Kasumi-1 (cell line): ENCODE measurements at places on chromosomes 6 and 20.

GRCh38 chr6:33313709-33314514, at the start of gene TAPBP:
TAPBP (minus strand) TSS chr6:33314078; CDS start chr6:33314041, 37 bp downstream.
- peak; percentile 61 for DNase-seq

DNA sequence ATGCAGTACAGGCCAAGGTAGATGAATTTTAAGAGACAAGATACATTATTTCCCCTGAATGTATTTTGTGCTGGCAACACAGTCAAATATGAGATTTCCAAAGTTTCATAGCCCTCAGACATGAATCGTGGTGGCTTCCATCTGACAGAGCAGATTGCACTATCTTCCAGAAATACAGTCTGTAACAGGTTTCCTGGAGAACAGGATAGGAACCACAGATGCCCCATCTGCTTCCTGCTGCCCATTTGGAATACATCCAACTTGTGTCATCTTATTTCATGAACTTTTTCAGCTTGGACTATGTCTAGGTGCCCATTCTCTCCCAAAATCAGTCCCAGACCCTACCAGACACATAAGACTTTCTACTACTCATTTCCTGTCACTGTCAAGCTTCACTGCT, 426.0 kb downstream of the KIF16B start:
- peak; percentile 78 for DNase-seq

GRCh38 chr6:31776989-31777666, at the start of gene VWA7:
VWA7 (minus strand) TSS chr6:31777328; CDS start chr6:31776779, 549 bp downstream.
- DNase-seq, result peak; percentile 63

GRCh38 chr20:35563834-35564233, 22.0 kb downstream of the ERGIC3 start:
- no peak for DNase-seq

DNA sequence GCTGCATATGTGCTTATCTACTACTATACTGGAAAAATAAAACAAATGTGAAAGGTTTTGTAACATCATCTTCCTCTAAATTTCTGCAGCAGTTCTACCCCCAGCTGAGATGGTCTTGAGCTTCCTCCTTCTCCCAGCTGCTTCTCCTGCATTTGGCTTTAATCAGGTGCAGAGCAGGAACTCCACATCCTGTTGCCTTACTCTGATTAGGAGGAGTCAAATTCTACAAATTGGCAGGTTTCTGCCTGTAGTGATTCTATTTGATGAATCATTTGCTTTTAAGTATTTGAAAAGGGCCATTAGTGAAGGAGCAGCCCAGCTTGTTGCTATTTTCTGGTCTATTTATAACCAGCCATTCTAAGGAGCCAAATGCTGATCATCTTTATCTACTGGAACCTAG, 224.5 kb downstream of the GMDS start:
- peak; percentile 57 for DNase-seq

GRCh38 chr6:72350296-72350881, 271.5 kb upstream of the KCNQ5 start:
- no peak for DNase-seq

- no peak for DNase-seq
Observed at GRCh38 chr6:164928057-164928727, 381.2 kb downstream of the C6orf118 start.

DNA sequence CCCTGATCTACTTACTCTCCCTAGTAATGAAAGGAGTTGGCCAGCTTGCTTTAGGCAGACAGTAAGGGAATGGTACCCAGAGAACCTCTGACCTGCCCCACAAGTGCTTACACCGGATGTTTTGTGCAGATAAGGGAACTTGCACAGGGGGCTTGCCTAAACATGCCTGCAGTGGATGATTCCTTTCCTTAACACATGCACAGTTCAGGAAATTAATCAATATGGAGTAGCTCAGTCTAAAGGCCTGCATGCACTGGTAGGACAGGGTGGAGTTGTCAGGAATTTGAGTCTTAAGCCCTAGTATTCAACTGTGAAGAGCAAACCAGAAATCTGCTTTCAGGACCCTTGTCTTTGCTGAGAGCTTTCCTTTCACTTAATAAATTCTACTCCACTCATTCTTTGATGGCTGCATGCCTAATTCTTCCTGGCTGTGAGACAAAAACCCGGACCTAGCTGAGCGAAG, 3.9 kb upstream of the TRIM38 start:
- no peak for DNase-seq

DNA sequence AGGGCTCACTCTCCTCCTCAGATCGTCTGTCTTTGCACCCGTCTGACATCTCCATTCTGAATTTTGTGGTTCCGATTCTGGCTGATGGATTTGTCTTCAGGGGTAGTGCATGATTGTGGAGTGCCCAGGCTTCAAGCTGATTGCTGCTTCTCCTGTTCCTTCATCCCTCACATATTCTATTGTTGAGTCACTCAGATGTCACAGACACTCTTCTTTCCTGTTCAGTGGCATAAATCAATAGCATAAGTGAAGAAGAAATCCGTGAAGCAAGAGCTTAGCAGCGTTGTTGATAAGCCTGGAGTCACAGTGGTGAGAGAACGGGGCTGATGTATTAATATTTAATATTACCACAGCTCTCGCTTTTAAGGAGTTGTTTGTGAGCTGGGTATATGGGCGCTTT, 152.5 kb downstream of the MTHFD1L start:
- no peak for DNase-seq

GRCh38 chr20:18443886-18444285, 22.9 kb downstream of the DZANK1 start:
- no peak for DNase-seq

DNA sequence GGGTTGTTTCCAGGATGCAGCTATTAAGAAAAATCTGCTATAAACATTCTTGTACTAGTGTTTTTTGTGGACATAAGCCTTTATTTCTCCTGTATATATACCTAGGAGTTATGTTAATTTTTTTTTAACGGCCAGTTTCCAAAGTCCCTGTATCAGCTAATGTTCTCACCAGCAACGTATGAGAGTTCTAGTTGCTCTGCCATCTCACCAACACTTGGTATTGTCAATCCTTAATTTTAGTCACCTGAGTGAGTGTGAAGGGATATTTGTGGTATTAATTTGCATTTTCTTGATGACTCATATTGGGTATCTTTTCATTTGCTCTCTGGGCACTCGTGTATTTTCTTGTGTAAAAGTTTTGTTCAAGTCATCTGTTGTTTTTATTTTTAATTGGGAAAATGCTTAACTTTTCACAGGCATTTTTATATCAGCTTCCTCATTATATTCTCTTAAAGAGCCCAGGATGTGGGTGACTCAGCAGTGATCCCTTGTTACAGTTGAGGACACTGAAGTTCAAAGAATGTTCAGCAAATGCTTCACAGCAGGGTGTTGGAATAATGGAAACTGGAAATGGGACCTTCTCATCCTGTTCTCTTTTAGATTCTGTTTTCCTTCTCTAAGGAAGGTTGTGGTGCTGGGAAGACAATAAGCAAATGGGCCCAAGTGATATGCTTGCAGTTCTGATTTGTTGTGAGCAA, 211.7 kb upstream of the PRND start:
- no peak for DNase-seq

GRCh38 chr6:40630051-40630450, 42.9 kb upstream of the LRFN2 start:
- no peak for DNase-seq

- DNase-seq, result no peak
Observed at GRCh38 chr6:98477231-98477630, 357.1 kb upstream of the POU3F2 start.

- DNase-seq, result peak; percentile 98
Observed at GRCh38 chr20:3839328-3839727, 7.3 kb upstream of the MAVS start.

DNA sequence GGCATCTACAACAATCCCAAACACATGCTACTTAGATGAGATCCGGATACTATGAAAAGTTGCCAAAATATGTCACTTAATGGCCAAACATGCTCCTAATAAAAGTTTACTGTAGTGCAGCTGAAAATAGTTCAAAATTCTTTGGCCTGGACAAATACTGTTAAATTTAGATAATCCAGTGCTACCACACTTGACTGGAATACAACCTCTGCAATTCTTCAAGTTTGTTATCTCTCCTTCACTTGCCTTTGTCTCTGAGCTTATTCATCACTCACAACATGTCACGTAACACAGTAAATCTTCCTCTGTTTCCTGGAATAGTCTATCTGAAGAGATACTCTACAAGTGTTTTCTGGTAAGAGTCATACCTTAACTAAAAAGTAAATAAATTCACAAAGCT, 10.5 kb upstream of the PLN start:
- DNase-seq, result no peak

DNA sequence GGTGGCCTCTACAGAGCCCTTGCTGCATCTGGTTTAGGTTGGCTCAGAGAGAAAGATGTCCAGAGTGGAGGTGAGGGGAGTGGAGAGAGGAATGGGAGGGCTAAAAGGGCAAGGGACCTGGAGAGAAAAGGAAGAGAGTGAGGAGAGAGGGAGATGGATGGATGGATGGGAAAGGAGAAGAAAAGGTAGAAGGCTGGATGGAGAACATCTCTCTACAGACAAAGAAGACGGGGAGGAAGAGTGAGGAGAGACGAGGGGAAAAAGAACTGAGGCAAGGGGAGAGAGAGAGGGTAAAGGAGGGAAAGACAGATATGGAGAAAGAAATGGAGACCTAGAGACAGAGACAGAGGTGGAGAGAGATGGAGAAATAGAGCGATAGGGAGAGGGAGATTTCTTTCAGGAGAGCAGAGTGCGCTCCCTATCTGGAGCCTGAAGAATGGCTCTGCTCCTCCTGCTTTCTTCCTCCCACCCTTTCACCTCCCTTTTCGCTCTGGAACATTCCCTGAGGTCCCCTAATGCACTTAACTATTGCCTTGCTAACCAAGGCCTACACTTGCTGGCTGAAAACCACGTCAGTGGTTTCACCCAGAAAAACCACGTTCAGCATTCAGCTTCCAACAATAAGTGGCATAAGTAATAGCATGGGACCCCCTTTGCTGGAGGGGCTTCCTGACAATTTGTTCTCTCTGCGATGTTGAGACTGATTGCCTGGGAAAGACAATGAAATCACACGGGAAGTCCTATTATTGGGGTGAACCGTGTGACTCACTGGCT, 286.3 kb downstream of the CDH26 start:
- no peak for DNase-seq

GRCh38 chr6:155303361-155303870, 10.9 kb downstream of the TFB1M start:
- DNase-seq, result no peak

DNA sequence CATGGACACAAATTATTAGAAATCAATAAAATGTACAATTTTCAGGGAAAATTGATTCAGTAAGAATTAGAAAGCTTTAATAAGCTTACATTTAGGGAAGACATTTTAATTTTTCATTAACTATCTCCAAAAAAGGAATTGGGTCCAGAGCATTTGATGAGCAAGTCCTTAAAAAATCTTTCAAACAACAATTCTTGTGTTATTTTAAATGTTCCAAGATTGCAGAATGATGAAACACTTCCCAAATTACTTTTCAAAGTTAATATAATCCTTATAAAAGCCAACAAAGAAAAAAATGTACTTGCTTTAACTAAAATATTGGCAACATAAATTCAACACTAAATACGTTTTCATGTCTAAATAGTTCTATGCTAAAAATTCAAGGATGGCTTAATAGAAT, 102.0 kb downstream of the ADAT2 start:
- no peak for DNase-seq

DNA sequence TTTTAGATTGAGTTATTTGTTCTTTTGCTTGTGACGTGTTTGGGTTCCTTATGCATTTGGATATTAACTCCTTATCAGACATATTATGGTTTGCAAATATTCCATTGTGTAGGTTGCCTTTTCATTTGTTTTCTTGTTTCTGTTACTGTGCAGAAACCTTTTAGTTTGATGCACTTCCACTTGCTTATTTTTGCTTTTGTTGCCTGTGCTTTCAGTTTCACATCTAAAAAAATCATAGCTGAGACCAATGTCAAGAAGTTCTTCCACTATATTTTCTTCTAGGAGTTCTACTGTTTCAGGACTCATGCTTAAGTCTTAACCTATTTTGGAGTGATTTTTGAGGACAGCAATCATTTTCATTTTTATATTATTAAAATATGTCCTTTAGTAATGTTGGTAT, 113.5 kb downstream of the EPM2A start:
- DNase-seq, result no peak

GRCh38 chr20:21677781-21678180, 27.7 kb upstream of the PAX1 start:
- DNase-seq, result no peak

DNA sequence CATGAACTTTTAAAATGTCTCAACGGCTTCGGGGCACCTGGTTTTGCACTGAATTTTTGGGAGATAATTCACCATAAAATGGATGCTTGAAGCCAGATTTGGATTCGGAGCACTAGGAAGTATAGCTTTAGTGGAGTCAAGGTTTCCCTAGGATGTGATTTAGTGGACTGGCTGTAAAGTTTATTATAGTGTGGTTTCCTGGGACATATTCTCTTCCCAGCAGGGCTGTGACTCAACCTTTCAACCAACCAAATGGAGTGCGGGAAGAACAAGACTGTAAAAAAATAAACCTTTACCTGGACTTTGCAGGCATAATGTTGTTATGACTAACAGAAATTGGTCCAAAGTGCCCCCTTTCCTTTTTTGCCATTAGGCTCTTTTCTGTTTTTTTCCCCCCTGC, 327.4 kb upstream of the MAN1A1 start:
- DNase-seq, result no peak

GRCh38 chr6:1586256-1586655, 23.5 kb upstream of the FOXC1 start:
- DNase-seq, result no peak

DNA sequence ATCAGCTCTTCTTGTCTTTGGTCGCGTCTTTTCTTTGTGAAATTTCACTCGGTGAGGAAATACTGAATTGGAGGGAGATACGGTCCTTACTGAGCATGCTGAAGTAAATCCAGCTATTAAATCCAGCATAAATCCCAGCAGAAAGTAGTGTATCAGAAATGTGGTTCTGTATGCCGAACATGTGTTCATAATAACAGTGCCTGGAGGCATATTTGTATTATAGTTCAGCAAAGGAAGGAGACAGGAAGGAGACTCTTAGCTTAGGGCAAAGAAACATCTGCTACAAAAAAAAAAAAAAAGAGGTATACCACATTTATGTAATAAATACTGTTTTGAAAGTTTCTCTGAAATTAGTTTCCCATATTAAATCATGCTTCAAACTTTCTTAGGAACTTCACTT, 211.8 kb downstream of the PLCB4 start:
- DNase-seq, result no peak

GRCh38 chr6:142699391-142699790, 245.6 kb downstream of the HIVEP2 start:
- no peak for DNase-seq

- no peak for DNase-seq
Observed at GRCh38 chr6:157143171-157143889, 180.0 kb downstream of the TMEM242 start.

- DNase-seq, result no peak
Observed at GRCh38 chr20:7463290-7463689, 477.0 kb downstream of the HAO1 start.

- DNase-seq, result no peak
Observed at GRCh38 chr6:24188578-24189080, 62.6 kb downstream of the NRSN1 start.

GRCh38 chr6:165845493-165845892, 182.5 kb upstream of the PDE10A start:
- DNase-seq, result no peak
